ENCODE measurements at places on chromosomes 7 and 10. TPM values are rescaled to one million over a fixed set of nuclear protein-coding genes. Genes with fewer than 3 reads are reported as not detected.

The IFIT1 gene
- total RNA-seq: 8.3 TPM

The NUTM2E gene
- not detected for total RNA-seq

The MMD2 gene
- total RNA-seq: 0.47 TPM

The CALCR gene
- not detected for total RNA-seq

The FAM25A gene
- total RNA-seq: not detected

The WNT8B gene
- total RNA-seq: not detected

The TACC2 gene
- 97.5 TPM for total RNA-seq

The ODAD2 gene
- total RNA-seq: 0.46 TPM

The ARMC3 gene
- total RNA-seq: not detected

The LIPF gene
- not detected for total RNA-seq

The ZNF862 gene
- 18.0 TPM for total RNA-seq

The IGF2BP3 gene
- total RNA-seq: not detected

The GJC3 gene
- total RNA-seq: not detected

The CLDN4 gene
- total RNA-seq: 1,043 TPM

The PVRIG gene
- not detected for total RNA-seq

The GRB10 gene
- 13.0 TPM for total RNA-seq

The TPK1 gene
- total RNA-seq: 13.3 TPM

The EVX1 gene
- total RNA-seq: 0.43 TPM

The RNF148 gene
- 1.5 TPM for total RNA-seq

The SLC26A3 gene
- total RNA-seq: 3,849 TPM

The SMKR1 gene
- total RNA-seq: not detected

The OR9A2 gene
- not detected for total RNA-seq

The CHRM2 gene
- total RNA-seq: 84.0 TPM

The UBE2D1 gene
- total RNA-seq: 18.4 TPM

The LIPJ gene
- 0.34 TPM for total RNA-seq

The EIF5AL1 gene
- 0.09 TPM for total RNA-seq

The INSIG1 gene
- 85.1 TPM for total RNA-seq

The FAM237B gene
- total RNA-seq: not detected

The MYL7 gene
- total RNA-seq: not detected

The GHRHR gene
- total RNA-seq: not detected

The LDB3 gene
- total RNA-seq: 0.96 TPM

The SYT15 gene
- total RNA-seq: 3.2 TPM

The BLVRA gene
- 12.9 TPM for total RNA-seq

The CBLL1 gene
- total RNA-seq: 25.4 TPM

The VAX1 gene
- not detected for total RNA-seq

The CELF2 gene
- total RNA-seq: 36.1 TPM

The CADPS2 gene
- total RNA-seq: 11.7 TPM

The ASZ1 gene
- total RNA-seq: not detected

The PFKP gene
- total RNA-seq: 117 TPM

The TCAF2 gene
- 1.6 TPM for total RNA-seq

The PRSS37 gene
- total RNA-seq: not detected

The CLDN3 gene
- 534 TPM for total RNA-seq

The INHBA gene
- 1.2 TPM for total RNA-seq

The EIF4H gene
- total RNA-seq: 274 TPM

The GPC2 gene
- total RNA-seq: 5.1 TPM

The ZC3HAV1L gene
- total RNA-seq: 6.5 TPM

The GIMAP6 gene
- total RNA-seq: 7.5 TPM

The GIMAP2 gene
- total RNA-seq: 8.1 TPM

The IGFBP1 gene
- not detected for total RNA-seq

The LBX1 gene
- not detected for total RNA-seq

The FXYD4 gene
- total RNA-seq: not detected

The RAPGEF5 gene
- total RNA-seq: 34.7 TPM

The ADGRA1 gene
- 0.10 TPM for total RNA-seq

The CD36 gene
- 34.4 TPM for total RNA-seq

The SEMA3E gene
- 1.7 TPM for total RNA-seq

The PODXL gene
- 11.8 TPM for total RNA-seq

The AOC1 gene
- 249 TPM for total RNA-seq
